Effector memory CD4-positive, alpha-beta T cell (primary cell): ENCODE measurements at places on chromosomes 13 and 19.
A peak's percentile ranks its signal among the peaks of the same experiment; 100 is the strongest.

GRCh38 chr13:25729201-25729600 lies 322.6 kb downstream of the SHISA2 start:
- DNase-seq, result no peak

- DNase-seq, result no peak
Measured at GRCh38 chr19:50290011-50290410, 39.2 kb downstream of the KCNC3 start.

DNA sequence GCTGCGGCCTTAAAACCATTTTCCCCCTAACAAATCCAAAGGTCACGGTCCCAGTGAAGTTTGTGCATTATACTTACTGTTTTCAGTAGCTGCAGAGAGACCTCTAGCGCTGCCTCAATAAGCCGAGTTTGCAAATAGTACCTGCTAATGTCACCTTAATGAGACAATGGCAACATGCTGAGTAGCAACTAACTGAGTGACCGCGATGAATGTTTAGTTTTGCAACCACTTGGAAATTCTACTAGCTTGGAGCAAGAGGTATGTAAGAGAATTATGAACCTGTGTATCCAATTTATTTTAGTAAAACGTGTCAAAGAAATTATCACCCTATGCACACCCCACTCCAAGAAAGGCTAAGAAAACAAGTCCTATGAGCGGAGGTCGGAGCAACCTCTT lies 1.2 kb downstream of the KPNA3 start:
- DNase-seq, result no peak

DNA sequence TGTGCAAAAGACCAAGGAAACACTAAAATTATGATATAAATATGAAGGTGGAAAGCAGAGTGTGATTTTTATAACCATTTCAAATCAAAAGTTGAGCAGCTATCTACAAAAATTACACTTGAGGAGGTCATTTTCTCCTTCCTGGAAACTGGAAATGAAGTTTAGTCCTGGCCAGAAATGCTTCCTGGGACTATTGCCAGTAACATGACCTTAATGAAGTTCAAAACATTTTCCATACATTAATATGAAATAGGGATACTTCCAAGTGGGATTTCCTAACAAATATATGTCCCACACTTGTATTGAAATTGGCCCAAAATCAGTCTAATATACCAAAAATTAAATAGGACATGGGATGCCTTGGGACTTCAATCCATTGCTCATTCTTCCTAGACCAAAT lies 1556.8 kb upstream of the MIR17HG start:
- DNase-seq, result no peak

- no peak for DNase-seq
Measured at GRCh38 chr19:4911314-4911713, 2.0 kb downstream of the UHRF1 start.

DNA sequence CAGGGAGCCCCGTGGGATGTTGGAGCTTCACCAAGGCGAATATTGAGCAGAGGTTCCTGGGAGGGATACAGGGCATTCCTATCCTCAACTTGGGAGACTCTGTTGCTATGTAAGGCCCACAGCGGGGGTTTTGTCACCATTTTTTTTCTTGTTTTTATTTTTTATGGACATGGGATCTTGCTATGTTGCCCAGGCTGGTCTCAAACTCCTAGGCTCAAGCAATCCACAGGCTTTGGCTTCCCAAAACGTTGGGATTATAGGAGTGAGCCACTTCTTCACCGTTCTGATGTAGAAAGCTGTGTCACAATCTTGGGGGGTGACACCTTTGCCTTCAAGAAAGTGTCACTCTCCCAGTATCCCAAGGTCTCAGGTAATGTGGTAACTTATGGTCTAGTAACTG lies 2.6 kb downstream of the DLL3 start:
- DNase-seq, result no peak

DNA sequence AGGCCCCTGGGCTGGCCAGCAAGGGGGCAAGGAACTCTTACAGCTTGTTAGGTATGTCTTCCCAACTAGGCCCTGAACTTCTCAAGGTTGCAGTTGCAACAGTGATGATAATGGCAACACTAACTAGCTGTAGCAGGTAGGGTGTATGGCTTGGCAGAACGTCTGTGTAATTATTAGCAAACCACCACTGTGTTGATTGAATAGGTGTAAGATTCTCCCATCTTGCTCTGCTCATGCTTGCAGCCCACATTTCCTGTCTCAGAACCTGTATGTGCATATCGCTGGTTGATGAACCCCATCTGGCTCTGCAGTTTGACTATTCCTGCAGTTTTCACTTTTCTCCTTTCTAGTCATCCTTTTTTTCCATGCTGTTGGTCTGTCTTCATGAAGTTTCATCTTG lies 178.8 kb downstream of the KATNAL1 start:
- no peak for DNase-seq

GRCh38 chr13:73248711-73249580 lies 190.1 kb downstream of the KLF5 start:
- no peak for DNase-seq

- no peak for DNase-seq
Measured at GRCh38 chr19:57363688-57364181, 384 bp downstream of the TRAPPC2B start.

GRCh38 chr13:51327961-51328360 lies 11.5 kb upstream of the SERPINE3 start:
- no peak for DNase-seq

GRCh38 chr13:75461314-75461713 lies 20.7 kb downstream of the TBC1D4 start:
- DNase-seq, result no peak

- DNase-seq, result no peak
Measured at GRCh38 chr19:30708416-30709178, 336.4 kb downstream of the ZNF536 start.

DNA sequence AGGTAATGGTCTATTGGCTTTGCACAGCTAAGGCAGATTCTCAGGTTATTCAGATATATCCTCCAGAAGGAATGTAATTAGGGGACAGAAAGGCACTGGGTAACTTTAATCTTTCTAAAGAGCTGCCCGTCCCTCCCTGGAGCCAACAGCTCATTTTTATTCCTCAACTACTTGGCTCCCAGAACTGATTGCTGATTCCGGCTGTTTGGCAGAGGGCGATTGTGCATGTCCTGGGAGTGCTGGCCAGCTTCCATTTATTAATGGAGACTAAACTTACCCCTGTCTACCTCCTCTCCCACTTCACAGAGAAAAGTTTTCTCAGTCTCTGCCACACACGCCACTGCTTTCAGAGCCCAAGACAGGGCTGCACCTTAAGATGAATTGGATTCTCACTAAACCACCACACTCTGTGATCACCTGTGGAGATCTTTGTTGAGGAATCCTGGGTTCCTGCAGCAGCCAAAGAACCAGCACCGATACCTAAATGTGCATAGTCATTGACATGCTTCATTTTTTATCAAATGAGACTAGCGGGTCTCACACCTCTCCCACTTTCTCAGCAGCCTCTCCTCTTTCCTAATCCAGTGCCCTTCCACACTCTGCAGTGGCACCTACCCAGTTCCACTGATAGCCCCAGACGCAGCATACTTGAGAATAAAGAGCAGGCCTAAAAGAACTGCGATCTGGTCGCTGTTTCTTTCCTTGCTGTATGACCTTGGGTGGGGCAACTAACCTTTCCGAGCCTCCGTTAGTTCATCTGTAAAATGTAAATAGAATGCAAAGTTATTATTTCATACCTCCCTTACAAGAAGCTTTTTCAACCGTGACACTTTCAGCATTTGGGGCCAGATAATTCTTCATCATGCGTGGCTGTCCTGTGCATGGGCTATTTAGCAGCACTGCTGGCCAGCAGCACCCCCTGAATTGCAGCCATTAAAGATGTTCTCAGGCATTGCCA lies 648.7 kb downstream of the UQCRFS1 start:
- no peak for DNase-seq

GRCh38 chr19:12872941-12873890 lies 8.0 kb downstream of the DNASE2 start:
- peak; percentile 62 for DNase-seq

DNA sequence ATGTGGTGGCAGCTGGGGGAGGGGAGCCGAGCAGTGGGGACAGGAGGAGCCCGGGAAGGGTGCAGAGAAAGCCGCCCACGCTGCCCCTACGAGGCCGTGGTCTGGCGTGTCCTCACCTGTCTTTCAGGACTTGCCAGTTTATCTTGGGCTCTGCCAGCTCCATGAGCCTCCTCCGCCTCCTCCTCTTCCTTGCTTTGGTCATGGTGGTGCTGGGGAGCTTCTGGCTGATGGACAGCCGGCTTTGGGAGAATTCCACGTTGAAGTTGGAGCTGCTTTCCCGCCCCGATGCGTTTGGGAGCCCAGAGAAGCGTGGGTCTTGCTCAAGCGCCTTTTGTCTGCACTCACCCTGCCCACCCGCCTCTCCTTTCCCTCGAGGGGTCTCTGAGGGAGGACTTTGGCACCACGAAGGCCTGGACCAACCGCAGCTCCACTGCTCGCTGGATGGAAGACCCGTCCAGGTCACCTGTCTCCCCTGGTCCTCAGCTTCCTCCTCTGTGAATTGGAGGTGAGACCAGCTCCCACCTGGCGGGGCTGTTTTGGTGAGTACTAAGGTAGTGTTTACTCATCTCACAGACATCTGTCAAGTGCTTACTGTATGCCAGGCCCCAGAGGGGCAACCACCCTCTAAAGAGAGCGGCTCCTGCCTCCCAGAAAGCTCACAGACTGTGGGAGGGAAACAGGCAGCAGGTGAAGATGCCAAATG lies 29.7 kb upstream of the MIER2 start:
- no peak for DNase-seq

DNA sequence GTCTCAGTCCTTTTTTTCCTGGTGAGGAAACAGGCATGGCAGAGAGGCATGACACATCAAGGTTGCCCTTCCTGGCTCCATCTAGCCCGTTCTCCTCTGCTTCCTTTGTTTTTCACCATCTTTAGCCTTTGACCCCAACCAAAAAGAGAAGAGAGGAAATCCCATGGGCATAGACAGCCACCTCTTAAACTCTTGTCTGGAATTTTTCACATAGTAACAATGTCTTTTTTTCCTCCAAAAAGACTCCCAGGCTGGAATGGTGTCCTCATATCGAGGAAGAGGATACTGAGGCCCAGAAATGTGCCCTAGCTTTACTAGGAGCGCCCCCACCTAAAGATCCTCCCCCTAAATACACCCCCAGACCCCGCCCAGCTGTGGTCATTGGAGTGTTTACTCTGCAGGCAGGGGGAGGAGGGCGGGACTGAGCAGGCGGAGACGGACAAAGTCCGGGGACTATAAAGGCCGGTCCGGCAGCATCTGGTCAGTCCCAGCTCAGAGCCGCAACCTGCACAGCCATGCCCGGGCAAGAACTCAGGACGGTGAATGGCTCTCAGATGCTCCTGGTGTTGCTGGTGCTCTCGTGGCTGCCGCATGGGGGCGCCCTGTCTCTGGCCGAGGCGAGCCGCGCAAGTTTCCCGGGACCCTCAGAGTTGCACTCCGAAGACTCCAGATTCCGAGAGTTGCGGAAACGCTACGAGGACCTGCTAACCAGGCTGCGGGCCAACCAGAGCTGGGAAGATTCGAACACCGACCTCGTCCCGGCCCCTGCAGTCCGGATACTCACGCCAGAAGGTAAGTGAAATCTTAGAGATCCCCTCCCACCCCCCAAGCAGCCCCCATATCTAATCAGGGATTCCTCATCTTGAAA lies at the start of gene GDF15:
Gene GDF15 (plus strand): TSS at position 484 of the 868 bp plus-strand sequence. CDS start 32 bp downstream, at position 516.
- DNase-seq, result no peak

GRCh38 chr19:45508861-45509691 lies 1.8 kb downstream of the VASP start:
- no peak for DNase-seq

GRCh38 chr13:71964491-71965100 lies 97.6 kb upstream of the DACH1 start:
- no peak for DNase-seq

DNA sequence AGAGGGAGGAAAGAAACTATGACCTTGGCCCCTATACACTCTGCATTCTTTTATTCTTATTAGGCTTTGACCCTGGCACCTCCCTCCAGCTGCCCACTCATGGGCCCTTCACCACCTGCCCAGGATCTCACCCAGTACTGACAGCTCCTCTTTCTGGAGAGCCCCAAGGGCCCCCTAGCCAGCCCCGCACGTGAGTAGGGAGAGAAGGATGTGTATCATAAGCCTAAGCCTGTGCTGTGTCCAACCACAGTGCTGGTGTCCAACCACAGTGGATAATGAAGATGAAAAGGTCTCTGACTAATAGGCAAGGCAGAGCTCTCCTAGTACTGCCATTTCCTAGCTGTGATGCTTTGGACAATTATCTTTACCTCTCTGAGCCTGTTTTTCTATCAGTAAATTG lies 4.2 kb downstream of the DMRTC2 start:
- no peak for DNase-seq

GRCh38 chr19:30116984-30117555 lies 175.0 kb downstream of the URI1 start:
- DNase-seq, result no peak

GRCh38 chr19:33171222-33171795 lies 22.8 kb upstream of the LRP3 start:
- DNase-seq, result no peak

GRCh38 chr19:4754248-4754647 lies 30.6 kb upstream of the DPP9 start:
- DNase-seq, result no peak

- DNase-seq, result no peak
Measured at GRCh38 chr19:29485293-29485692, 40.5 kb upstream of the VSTM2B start.

- DNase-seq, result no peak
Measured at GRCh38 chr13:91764527-91764926, 366.1 kb downstream of the GPC5 start.

- DNase-seq, result no peak
Measured at GRCh38 chr13:110306960-110307766, at the start of the genes COL4A1 and COL4A2. Gene COL4A1, minus strand, starts transcription at chr13:110307157. Its CDS starts 130 bp downstream, at chr13:110307027. Gene COL4A2, plus strand, starts transcription at chr13:110307284. Its CDS starts 620 bp downstream, at chr13:110307904.

DNA sequence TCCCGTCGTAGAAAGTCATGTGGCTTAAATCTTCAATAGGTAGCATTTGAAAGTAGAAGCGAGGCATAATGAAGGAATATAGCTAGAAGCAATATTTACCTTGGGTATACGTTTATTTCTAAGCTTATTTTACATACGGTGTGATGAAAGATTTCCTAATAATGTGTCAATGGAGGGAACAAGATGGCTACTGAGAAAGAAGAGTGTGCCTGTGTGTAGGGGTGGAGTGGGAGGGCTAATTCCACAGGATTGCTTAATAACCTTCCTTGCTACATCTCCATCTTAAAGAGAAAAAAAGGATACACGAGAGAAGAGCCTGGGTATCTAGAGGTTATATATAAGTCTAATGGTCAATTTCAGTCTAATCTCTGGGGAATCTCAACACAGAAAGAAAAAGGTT lies 2.0 kb downstream of the SPART start:
- no peak for DNase-seq

- no peak for DNase-seq
Measured at GRCh38 chr19:44003461-44004009, 778 bp downstream of the ZNF230 start.

GRCh38 chr19:54231077-54231931 lies 8.5 kb upstream of the LILRB3 start:
- DNase-seq, result peak; percentile 77

- no peak for DNase-seq
Measured at GRCh38 chr13:44739120-44739519, 163.0 kb upstream of the TSC22D1 start.
